ENCODE measurements at places on chromosomes 16 and 17.

- no peak for DNase-seq
Measured at GRCh38 chr16:72753881-72754280, 294.0 kb downstream of the ZFHX3 start.

- peak; percentile 41 for DNase-seq
Measured at GRCh38 chr16:69930117-69930776, 20.9 kb upstream of the CLEC18A start.

DNA sequence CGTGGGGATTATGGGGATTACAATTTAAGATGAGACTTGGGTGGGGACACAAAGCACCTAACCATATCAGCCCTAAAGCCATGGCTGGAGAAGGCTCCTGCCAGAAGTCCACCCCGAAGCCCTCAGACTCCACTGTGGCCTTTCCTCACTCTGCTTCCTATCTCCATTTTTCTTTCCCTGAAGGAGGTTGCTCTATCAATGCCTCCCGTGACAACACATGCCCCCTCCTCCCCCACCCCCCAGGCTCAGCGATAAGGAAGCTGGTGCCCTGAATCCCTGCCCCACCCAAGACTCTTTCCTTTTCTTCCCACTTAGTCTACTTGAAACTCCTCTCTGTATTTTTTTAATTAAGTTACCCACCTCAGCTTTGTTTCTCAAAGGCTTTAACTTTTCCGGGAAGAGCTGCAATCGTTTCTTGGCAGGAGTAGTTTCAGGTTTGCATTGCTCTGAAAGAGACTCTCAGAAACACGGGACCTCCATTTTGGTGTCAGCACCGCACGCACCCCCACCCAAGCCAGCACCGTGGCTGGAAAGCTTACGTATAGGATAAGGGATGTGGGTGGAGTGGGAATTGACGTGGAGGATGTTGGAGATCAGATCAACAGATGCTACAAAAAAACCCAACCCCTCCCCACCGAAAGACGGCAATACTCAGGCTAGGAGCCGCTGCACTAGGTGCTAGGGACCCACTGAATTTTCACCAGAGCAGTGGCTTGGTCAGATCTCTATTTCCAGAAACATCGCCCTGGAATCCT is 15.2 kb upstream of the CA4 start:
- DNase-seq = no peak

DNA sequence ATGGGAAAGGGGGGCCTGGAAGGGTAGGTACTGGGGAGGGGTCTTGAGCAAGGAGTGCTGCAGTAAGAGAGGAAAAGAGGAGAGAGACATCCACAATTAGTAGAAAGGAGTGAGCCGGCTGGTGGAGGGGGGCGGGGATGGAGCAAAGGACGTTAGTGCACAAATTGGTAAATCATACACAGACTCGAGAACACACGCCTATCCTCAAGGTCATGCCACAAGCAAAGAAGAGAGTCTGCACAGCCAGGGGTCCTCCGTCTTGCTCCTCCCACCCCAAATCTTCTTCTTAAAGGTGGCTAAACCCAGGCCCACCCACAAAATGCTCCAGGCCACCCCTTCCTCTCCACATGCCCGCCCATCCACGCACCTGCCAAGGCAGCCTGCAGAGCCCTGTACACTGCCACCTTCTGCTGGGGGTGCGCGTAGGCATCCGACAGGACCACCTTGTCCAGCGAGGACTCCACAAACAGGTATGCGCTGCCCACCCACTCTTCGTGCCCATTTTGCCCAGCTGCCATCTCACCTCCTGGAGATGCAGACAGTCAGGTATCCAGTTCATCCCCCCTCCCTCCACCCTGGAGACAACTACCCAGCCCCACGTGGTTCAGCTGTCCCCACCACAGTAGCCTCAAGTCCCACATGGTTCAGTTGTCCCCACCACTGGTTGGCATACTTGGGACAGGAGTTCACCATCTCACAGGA is 3.4 kb downstream of the TRADD start:
- DNase-seq = no peak

DNA sequence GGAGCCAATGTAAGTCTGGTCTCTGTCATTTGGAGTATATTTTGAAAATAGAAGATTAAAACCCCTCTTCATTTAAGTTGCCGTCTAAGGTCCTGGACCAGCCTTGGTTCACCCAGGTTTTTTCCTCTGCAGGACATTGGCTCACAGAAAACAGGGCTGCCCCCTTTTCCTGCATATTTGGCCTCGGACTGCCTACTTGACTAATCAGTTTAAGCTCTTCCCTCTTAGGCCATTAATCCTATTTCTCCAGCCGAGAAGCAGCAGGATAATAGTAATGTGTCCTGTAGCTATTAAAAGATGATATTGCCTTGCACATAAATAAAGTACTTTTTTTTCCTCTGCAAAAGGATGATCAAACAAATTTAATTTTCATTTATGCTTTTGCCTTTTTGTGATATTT is 52.1 kb downstream of the PRKCA start:
- DNase-seq = no peak
